ENCODE measurements at places on chromosomes 2 and 18. TPM values are rescaled to one million over a fixed set of nuclear protein-coding genes. Genes with fewer than 3 reads are reported as not detected.

DNA sequence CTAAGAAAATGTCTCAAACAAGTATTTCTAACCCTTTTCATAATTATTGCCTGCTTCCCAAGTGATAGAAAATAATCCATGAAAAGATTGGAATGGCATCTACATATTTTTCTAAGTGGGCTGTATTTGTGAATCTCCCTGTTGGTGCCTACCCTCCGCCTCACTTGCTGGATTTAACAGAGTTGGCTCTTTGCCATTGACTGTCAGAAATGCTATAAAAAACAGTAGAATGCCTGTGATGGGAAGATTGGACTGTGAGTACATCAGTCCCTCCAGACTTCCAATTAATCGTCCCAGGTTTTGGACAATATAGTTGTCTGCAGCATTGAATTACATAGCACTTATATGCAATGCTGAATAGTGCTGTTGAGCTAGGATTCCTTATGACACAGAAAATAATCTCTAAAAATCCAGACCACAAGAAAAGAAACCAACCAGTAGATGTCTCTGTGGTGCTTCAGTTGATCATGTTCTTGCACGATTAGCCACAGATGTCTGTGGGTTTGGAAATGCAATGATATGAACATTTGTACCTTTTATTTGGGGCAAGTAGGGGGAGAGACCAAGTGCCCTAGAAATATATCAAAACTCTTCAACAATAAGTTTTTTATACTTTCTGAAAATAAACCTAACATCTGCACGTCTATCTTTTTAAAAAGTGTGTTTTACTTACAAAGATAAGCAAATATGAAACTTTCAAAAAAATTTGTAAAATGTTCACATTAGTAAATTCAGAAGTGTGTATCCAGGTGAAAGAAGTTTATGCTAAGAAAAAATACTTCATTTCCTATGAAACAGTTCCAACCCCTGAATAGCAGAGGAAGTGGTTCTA is 88.5 kb downstream of the DYNAP start:
- DNase-seq: peak; percentile 83

- no peak for DNase-seq
Observed at GRCh38 chr2:240949791-240950705, 43.9 kb downstream of the CROCC2 start.

DNA sequence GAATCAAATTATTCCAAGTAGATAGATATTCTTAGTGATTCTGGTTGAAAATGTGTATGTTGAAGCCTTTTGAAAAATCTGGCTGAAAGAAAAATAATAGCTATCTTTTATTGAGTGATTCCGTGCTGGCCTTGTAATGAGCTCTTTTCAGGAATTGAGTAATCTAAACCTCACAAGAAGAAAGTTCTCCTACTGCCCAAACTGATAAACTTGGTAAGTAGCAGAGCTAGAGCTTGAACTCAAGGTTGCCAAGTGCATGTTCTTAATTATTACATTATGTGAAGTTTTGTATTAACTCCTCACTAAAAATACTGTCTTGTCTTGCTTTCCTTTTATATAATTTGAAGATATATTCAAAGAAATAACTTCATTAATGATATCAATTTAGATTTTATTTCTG is 1.6 kb upstream of the PPP1R1C start:
- no peak for DNase-seq

DNA sequence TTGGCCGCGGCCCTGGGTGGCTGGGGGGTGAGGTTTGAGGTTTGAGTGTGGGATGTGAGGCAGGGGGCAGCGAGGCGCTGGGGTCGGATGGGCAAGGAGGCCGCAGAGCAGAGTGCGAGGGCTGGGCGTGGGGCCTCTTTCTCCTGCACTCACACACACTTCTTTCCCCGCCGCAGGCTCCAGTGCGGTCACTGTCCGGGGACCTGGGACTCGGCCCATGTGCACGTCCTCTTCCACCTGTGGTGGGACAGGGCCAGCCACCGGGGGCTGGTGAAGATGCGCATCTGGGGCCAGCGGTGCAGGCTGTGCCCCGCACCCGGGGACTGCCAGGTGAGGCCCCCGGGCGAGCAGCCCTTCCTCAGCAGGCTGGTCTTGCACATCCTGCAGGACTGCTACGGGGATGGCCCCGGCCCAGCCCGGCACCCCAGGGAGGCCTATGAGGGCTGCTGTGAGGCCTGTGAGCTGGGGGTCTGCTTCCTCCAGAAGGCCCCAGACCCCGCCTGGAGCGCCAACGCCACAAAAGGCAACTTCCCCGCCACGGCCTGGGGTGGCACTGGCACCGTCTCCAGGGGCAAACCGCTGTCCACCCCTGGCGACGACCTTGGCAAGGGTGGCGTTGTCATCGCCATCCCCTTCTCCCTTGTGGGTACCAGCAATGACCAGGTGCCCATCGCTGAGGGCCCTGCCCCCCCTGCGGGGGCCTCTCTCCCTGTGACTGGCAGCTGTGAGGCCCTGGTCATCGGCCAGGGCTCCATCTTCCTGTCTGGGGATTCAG is 2.2 kb downstream of the RTP5 start:
- DNase-seq: no peak

GRCh38 chr18:38957736-38958135 is 1392.1 kb upstream of the CELF4 start:
- DNase-seq: no peak

Gene DCC
- not detected for total RNA-seq

GRCh38 chr18:64119916-64120315 is 29.0 kb downstream of the LINC00305 start:
- no peak for DNase-seq

Gene FKBP1B
- 6.6 TPM for total RNA-seq

Data from M059J (cell line).